NCI-H2029 treated with DMSO at 0.1 percent for 48 hours (cell line): ENCODE measurements at places on chromosomes 13 and 19.

GRCh38 chr19:30222428-30222873 is 149.7 kb upstream of the ZNF536 start:
- DNase-seq = no peak

DNA sequence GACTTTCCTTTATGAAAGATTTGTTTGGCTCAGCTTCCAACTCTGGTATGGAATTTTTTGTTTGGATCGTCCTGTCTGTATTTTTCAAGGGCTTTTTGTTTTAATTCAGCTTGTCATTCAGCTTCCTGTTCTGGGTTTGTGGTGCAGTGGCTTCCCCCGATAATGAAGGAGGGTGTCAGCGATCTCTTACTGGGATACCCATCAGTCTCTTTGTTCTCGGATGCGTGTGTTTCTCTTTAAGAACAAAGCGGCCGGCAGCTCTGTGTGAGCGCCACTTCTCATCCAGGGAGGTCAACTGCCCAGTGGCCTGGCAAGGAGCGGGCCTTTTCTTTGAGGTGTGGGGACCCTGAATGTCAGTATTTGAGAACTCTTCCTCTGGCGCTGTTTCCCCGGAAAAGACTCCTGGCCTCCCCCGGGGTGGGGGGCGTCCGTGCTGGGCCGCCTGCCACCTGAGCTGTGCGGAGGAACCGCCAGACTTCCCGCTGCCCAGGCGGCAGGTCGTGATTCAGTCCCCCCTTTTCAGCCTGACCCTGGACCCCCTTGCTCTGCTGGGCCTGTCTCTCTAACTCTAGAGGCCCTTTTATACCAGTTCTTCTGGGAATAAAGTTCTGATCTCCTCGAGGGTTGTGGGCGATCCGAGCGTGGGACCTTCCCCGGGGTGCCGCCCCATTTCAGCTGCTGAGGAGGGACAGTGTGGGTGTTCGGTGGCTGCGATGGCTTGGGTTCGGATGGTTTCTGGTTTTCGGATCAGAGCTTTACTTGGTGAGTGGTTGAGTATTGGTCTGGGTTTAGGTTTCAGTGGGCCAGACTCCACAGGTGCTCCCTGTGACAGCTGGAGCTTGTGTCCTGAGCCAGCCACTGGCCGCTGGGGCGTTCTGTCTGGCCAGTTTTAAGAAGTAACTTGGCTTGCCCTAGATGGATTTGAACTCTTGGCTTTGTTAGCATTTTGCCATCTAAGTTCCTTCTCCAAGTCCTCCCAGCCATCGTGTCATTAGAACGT is 3.4 kb downstream of the SF3A2 start:
- DNase-seq = no peak

- DNase-seq = peak; percentile 53
Observed at GRCh38 chr19:3343619-3344502, 22.5 kb upstream of the NFIC start.

DNA sequence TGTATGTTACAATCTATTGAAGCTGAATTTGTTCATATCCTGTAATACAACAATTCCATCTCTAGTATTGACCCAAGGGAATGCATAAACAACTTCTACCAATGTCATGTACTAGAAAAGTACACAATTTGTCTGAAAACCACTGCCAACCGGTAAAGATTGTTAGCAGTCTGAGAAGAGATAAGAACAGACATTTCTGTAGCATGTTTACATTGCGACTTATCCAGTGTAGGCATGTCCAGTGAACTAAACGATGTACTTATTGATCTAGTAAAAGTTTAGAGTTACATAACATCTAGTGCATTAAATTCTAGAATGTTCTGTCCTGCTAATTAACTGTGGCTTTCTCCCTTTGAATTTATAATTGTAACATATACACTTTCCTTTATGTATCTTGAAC is 425.9 kb downstream of the SLITRK6 start:
- no peak for DNase-seq

DNA sequence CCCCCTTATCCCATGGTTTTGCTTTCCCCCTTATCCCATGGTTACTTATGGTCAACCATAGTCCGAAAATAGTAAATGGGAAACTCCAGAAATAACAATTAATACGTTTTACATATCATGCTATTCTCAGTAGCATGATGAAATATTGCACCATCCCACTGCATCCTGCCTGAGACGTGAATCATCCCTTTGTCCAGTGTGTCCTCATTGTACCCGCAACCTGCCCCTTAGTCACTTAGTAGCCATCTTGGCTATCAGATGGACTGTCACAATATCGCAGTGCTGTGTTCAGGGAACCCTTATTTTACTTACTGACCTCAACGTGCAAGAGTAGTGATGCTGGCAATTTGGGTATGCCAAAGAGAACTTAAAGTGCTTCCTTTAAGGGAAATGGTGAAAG is 10.5 kb upstream of the NBEA start:
- DNase-seq = no peak

DNA sequence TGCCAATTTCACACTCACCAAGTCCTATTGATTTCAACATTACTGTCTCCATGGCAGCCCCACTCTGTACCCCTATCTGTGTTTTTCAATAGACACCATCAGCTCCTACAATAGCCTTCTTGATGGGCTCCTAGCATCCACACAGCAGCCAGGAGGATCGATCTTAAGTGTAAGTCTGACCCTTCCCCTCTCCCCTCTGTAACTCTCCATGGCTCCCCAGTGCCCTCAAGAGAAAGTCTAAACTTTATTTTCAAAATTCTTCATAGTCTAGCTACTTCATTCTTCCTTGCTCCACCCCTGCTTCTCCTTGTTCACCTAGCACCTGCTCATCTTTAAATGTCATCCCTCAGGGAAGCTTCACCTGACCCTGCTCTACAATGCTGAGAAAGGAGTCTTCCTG is 30.0 kb upstream of the ZNRF4 start:
- no peak for DNase-seq

- DNase-seq = no peak
Observed at GRCh38 chr13:67651908-67652465, 421.9 kb upstream of the PCDH9 start.

DNA sequence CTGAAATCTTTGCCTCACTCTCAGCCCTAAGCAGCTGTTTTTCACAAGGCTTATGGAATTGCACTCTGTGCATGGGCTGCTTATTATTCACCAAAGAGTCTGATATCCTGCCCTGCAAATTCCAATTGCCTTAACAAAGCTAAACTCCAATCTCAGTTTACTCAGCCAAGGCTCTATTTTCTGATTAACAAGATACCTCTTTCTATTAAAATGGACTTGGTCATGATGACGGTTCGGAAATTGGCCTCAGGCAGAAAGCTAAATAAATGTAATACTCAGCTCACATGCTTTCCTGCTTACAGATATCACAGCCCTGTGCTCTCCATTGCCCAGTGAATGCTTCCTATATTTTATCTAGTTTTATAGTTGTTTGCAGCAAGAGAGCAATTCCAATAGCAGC is 1270.8 kb downstream of the PCDH9 start:
- no peak for DNase-seq

DNA sequence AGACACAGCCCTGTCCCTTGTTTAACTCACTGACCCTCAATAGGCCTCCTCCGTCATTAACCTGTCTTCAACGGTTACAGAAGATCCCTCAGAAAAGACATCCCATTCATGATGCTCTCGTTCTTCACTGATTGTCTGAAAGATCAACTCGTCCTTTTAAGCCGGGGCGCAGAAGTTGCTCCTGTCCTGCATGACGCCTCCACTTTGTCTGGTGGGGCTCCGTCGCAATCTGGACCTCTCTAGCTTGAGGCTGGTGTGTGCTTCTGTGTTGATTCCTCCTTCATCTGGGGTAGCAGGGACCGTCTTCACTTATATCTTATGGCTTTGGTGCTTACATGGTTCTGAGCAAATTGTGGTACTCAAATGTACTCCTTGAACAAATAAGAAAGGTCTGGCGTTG is 766.0 kb upstream of the PCDH9 start:
- DNase-seq = no peak
